Effector memory CD4-positive, alpha-beta T cell (primary cell): ENCODE measurements at places on chromosomes 12 and 14.
A peak's percentile ranks its signal among the peaks of the same experiment; 100 is the strongest.

DNA sequence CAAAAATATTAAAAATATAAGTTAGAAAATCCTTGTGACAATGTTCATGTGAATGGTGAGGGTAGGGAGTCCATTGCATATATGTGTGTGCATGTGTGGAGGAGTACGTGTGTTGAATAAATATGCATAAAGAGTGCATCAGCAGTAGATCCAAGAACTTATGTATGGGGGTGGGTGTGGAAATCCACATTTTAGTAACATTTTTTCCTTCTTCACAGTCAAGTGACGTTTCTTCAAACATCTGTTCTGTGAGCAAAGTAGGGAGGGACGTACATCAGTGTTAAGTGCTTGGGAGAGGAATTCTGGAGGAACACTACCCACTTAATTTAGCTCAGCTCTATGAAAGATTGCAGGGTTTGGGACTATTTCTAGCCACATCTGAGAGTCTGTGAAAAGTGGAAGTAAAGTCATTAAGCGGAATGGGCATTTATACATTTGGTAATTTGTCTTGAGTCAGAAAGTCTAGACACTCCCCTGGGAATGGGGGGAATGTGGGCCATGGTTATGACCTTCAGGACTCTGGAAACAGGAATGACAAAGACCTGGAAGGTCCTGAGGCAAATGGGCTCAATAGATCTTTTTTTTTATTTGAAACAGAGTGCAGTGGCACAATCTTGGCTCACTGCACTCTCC lies 156.4 kb upstream of the PLXNC1 start:
- no peak for DNase-seq

GRCh38 chr14:58736606-58737005 lies 98.8 kb downstream of the DACT1 start:
- DNase-seq, result no peak

DNA sequence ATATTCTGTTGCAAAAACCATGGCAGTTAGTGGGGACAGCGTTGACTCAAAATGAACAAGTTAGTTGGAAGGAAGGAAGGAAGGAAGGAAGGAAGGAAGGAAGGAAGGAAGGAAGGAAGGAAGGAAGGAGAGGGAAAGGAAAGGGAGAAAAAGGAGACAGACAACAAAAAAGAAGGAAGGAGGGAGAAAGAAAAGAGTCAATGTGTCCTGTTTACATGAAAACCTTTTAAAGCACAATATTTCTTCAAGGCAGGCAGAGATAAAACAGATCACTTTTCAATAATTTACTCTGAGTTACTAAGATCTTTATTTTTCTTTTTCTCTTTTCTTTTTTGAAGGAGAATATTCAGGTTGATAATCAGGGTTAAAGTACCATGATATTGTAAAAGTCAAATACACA lies 99.4 kb downstream of the CCER1 start:
- DNase-seq, result no peak

DNA sequence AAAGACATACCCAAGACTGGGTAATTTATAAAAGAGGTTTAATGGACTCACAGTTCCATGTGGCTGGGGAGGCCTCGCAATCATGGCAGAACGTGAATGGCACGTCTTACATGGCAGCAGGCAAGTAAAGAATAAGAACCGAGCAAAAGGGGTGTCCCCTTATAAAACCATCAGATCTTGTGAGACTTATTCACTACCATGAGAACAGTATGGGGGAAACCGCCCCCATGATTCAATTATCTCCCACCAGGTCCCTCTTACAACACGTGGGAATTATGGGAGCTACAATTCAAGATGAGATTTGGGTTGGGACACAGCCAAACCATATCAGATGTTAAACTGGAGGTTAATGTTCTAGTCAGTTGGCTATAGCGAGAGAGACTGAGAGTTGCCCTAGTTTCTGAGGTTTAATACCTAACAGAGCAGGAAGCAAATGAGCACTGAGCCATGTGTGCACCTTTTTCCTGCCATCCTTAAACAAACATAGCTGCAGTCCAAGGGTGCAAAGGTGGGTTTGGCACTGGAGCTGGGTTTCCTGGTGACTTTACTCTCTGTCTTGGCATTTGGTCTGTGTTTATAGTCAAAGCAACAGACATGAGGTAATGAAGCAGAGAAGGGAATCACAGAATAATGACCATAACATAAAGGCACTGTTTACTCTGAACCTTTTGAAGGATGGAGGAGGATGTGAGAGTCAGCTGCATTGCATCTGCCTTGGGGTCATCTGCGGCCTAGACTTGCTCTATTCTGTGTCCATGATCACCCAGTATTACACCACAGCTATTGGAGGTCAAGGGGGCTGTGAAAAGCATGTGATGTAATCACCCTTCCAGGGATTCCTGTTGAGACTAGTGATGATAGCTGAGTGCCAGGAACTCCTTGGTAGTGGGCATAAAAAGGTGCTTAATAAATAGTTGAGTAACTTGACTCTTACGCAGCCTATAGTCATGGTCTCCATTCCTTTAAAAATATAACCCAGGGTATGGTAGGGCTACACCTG lies 83.6 kb upstream of the USP44 start:
- no peak for DNase-seq

DNA sequence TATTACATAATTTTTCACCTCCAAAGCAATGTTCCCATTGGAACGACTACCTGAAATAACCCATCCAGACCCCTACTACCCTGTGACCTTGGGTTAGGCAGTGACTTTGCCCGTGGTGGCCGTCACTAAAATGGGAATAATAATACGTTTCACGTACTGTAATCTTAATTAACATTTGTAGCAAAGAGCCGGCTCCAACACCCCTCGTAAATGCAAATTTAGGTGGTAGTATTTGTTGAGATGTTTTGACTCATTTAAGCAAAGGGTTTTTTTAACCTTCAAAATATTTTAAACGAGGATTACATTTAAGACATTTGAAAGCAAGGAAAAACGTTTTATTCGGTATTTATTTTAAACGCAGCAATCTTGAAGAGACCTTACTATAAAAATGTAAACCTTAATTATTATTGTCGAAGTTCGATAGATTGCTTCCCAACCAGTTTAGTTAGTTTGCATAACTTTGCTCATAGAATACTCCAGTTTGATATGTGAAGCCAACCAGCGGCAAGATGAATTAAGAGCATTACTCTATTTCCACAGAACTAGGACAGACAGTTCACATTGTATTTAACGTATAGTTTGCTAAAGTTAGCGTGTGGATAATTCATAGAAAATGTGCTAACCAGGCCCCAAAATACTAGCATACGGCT lies 1.4 kb upstream of the ARID2 start:
- DNase-seq, result peak; percentile 4

DNA sequence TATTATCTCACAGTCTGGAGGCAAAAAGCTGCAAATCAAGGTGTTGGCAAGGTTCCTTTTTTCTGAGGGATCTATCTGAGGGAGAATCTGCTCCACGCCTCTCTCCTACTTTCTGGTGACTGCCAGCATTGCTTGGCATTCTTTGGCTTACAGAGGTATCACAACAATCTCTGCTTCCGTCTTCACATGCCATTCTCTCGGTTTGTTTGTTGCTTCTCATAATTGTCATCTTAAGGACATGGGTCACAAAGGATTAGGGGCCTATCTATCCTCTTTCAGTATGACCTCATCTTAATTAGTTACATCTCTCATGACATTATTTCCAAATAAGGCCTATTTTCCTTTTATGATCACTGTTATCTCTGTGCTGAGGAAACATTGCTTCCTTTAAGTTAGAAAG lies 345.0 kb downstream of the FOXG1 start:
- DNase-seq, result no peak

DNA sequence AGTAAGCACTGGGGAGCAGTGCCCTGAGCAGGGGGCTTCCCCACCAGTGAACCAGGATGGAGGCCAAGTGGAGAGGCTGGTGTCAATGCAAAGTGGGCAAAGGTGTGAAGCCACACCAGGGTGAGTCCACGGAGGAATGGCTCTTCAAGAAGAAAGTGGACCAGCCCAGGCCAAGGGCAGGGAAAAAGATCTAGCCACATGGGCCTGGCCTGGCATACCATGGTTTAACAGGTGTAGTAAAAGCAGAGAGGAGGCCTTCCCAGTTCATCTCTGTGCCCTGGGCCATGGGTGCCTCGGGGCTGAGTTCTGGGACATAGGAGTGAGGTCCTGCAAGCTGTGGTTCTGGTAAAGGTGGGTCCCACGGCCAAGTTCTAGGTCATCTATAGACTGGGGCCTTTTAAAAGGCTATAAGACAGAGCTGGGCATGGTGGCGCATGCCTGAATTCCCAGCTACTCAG lies 153.4 kb downstream of the DPF3 start:
- DNase-seq, result no peak

GRCh38 chr14:55843718-55844403 lies 263.9 kb downstream of the KTN1 start:
- DNase-seq, result no peak

GRCh38 chr14:70257526-70257925 lies 68.8 kb upstream of the SLC8A3 start:
- no peak for DNase-seq

DNA sequence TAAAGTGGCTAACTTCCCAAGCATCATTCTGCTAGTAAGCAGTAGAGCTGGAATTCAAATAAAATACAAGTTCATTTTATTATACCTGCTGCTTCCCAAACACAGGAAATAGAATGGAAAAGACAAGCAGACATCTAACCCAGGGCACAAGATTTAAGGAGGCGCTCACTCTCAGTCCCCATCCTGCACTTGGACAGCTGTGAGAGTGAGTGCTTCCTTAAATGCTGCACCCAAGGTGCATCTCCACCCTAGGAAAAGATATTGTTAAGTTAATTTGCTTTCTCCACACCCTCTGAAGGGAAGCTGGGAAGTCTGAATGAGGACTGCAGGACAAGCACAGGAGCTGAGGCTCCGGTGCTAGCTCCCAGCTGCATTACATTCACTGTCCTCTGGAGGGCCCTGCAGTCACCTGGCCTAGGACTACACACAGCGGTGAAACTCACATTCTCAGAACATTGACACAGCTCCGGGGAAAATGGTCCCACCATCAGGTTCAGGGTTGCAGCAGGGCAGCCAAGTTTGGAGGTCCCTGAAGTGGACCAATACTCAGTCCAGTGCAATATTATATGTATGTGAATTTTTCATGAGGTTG lies 14.2 kb downstream of the HEBP1 start:
- DNase-seq, result no peak

DNA sequence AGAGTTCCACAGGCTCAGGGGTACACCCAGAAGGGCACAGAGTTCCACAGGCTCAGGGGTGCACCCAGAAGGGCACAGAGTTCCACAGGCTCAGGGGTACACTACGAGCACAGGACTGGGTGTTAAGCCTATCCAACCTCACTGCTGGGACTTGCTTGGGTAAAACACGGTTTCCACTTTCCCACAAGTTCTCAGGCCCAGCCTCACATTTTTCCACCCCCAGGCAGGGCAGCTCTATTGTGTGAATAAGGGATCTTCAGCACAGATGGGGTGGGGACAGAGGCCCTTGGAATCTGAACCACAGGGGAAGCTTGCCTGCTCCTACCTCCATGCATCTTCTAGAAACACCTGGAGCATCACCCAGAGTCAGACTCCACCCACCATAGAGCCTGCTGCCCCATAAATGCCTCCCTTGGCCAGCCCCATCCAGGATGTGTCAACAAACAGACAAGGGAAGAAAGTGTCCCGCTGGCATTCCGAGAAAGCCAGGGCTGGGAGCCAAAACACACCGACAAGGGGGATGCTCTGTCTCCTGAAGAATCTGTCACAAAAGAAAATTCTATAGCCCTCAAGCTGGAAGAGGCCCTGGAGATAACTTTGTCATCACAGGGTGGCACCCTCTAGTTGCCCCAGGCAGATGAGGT lies 4.8 kb downstream of the CRACR2A start:
- DNase-seq, result no peak

GRCh38 chr12:96193725-96194575 lies at the start of gene ELK3:
ELK3 (plus strand) TSS chr12:96194375.
- peak; percentile 56 for DNase-seq

- DNase-seq, result no peak
Observed at GRCh38 chr14:41154143-41154807, 452.4 kb upstream of the LRFN5 start.

GRCh38 chr12:81450920-81451739 lies 308.0 kb downstream of the PPFIA2 start:
- no peak for DNase-seq

GRCh38 chr12:43653289-43653915 lies 101.4 kb upstream of the ADAMTS20 start:
- no peak for DNase-seq

GRCh38 chr12:4261655-4262054 lies 11.9 kb upstream of the CCND2 start:
- no peak for DNase-seq

DNA sequence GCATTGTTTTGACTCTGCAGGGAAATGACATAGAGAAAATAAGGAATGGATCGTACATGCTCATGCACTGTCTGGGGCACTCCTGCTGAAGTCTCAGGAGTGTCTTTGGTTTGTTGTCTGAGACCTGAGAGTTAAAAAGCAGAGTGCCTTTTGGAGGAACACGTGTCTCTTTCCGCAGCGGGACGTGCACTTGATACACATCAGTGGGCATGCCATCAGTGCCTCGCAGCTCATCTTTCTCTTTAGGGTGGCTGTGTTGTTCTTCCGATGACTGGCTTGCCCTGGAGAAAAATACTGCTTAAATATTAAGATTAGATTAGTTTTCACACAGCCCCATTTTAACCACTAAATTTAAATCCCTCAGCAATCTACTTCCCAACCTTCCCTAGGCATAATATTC lies 835.9 kb downstream of the DIO2 start:
- no peak for DNase-seq

- DNase-seq, result no peak
Observed at GRCh38 chr12:85923767-85924331, 49.8 kb downstream of the NTS start.

- no peak for DNase-seq
Observed at GRCh38 chr12:102540815-102541385, 60.5 kb upstream of the IGF1 start.

- DNase-seq, result peak; percentile 48
Observed at GRCh38 chr12:54411391-54412241, 7.5 kb downstream of the ITGA5 start.

DNA sequence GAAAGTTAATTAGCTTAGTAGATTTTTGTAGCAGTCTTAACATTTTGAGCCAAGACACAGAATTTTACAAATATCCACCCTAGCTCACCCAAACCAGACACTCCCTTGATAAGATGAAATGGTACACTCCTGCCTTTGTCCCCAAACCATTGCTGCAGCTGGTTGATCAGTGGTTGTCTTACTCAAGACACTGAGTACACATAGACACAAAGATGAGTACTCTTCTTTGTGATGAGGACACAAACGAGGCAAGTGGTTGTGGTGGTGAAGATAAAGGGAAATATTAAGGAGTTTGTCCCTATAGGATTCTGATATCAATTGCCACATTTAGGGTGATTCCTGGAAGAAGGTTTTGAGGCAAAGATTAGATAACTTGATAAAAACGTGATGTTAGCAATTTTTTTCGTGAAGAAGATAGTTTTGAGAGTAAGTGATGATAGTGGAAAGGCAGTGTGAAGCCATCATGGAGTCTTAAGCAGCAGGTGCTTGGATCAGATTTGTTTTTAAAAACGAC lies 21.4 kb upstream of the ATP2B1 start:
- DNase-seq, result no peak

DNA sequence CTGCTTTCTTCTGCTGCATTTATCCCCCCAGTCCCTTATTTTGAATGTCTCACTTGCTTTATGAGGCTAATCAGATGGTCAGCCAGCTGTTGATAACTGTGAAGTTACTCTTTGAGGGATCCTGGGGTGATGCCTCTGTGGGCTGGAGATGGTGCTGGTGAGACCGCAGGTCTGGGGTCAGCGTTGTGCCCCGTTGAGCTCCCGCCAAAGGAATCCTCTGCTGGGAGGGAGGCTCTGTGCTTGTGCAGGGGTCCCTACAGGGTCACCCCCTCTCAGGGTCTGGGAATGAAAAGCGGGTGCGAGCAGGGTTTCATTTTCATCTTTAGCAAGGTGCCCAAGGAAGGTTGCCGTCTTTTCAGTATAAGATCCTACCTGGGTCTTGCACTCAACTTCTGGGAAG lies 161.2 kb upstream of the RTL1 start:
- no peak for DNase-seq
